ENCODE measurements at places on chromosomes 16 and 17.

DNA sequence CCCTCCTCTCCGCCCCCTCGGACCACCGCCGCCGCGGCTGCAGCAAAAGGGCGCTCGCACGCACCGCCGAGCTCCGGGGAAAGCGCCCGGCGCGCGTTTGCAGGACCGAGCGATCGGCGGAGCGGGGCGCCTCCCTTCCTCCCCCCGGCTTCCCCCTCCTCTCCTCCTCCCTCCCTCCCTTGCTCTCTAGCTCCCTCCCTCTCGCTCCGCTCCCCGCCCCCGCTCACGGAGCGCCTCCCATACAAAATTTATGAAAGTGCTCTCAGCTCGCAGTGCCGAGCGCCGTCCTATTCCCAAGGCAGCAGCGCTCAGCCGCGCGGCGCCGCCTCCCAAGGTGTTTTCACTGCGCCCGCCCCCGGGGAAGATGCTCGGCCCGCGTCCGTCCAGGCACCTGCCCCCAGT lies at the start of gene RTN4RL1:
Gene RTN4RL1 (minus strand): TSS at position 115 of the 402 bp plus-strand sequence. CDS start 469 bp downstream, outside the sequence.
- peak; percentile 87 for DNase-seq

DNA sequence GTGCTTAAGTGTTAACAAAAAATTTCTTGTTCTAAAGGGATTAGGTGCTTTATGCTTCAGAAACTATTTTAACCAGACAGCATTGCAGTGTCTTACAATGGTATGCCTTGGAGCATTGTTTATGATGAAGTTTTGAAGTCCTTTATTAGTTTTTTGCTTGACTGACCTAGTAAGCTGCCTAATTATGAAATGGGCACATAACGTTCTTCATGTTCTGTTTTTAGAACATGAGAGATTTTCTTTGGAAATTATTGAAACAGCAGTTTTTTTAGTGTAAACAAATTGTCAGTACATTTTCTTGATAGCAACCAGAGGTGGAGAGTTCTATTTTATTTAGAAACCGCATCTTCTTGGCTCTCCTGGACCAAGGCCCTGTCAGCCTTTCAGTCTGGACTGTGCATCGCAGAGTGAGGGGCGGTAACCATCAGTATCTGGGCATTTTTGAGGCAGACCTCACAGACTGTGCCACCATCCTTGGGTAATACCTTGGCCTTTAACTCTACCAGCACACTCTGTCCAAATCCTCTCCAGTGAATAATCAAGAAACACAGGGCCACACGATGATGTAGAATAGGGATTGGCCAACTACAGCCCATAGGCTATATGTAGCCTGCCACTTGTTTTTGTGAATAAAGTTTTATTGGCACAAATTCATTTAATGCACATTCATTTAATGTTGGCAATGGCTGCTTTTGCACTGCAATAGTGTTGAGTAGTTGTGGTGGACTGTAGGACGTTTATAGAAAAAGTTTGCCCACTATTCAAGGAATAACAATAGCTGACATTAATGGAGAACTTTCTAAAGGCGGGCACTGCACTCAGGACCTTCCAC lies 81.1 kb downstream of the VPS35L start:
- no peak for DNase-seq

GRCh38 chr16:57915811-57916488 lies 55.0 kb downstream of the CNGB1 start:
- DNase-seq = no peak

DNA sequence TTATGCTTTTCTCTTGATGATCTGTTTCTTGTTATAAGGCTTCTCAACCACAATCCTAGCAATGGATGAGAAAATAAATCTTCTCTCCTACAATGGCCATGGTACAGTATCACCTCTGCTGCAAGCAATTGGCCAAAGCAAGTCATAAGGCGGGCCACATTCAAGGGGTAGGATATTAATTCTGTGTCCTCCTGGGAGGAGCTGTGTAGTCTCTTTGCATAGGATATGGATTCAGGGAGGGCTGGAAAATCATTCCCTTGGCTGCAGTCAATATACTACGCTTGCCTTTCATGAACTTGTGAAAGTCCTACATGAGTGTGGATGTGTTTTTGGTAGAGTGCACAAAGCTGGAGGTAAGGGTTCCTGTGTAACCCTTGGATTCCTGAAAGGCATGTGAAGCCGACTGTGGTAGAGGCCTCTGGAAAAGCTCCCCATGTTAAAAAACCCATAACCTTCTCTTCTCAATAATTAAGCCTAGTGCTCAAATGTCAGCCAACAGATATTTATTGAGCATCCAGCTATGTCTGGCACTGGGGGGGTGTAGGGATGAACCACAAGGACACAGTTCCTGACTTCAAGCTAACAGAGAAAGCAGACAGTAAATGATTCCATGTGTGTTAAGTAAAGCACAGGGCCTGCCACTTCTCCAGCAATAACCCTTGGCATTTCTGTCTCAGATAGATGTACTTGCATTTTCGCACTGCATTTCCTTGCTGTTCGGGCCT lies 147.6 kb upstream of the HS3ST3A1 start:
- no peak for DNase-seq

- DNase-seq = no peak
Measured at GRCh38 chr16:88893127-88893968, 26.9 kb upstream of the PABPN1L start.

GRCh38 chr17:64212122-64212521 lies 50.9 kb downstream of the TEX2 start:
- DNase-seq = no peak
